ENCODE measurements at places on chromosomes 6 and 20. TPM values are rescaled to one million over a fixed set of nuclear protein-coding genes. Genes with fewer than 3 reads are reported as not detected.

DNA sequence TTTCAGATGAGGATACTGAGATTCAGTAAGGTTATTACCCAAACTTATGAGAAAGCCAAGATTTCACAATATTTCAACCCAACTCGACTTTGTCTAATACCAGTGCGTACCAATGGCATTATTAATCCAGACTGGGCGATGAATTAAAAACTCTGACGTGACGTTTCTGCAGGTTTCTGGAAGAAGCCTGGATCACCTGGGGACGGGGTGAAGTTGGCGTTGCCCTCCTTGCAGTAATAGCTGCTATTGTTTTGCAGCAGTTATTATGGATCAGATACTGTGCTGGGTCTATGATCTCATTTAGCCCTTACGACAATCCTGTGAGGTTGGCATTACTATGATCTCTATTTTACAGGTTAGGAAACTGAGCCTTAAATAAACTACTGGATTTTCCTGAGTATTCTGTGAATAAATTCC lies 569 bp upstream of the CDC5L start:
- no peak for DNase-seq

The LRFN2 gene
- total RNA-seq: not detected

The MDN1 gene
- 28.2 TPM for total RNA-seq

DNA sequence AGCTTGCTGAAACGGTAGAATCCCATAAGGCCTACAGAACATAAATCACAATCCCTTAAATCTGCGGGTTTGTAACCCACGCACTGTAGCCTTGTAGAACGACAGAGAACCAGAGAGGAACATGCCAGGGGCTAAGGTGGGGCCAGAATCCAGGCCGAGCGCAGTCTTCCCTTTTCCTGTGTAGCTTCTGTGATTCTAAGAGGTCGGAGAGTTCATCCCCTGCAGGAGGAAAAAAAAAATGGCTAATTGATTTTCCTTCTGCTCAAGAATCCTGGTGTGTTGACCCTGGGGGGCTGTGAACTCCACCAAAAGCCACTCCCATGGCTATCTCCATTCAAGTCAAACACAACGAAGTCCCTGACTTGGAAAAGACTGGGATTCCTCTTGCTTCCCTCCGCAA lies 96.3 kb downstream of the SPTLC3 start:
- no peak for DNase-seq

The GNAS-AS1 gene
- total RNA-seq: not detected

DNA sequence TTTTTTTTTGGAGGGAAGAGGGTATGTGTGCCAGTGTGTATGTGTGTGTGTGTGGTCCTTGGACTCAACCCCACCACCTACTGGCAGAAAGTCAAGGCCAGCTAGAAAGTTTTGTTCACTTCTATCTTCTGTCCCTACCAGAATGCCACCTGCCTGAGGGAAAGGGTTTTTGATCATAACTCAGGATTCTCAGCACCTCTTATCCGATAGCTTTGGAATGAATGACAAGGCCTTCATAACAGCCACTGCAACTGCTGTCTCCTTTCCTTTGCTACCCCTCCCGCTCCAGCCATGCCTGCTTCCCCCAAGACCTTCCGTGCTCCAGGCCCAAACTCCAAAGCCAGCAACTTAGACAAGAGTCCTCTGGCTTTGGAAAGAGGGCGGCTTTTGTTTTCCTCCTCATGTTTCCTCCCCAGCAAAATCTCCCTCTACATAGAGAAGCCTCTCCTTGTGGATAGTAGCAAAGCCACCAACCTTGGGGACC lies 18.7 kb downstream of the BTN3A1 start:
- DNase-seq: peak; percentile 73

GRCh38 chr6:154721460-154721859 lies 11.8 kb upstream of the SCAF8 start:
- no peak for DNase-seq

The MYLK4 gene
- total RNA-seq: 0.51 TPM

DNA sequence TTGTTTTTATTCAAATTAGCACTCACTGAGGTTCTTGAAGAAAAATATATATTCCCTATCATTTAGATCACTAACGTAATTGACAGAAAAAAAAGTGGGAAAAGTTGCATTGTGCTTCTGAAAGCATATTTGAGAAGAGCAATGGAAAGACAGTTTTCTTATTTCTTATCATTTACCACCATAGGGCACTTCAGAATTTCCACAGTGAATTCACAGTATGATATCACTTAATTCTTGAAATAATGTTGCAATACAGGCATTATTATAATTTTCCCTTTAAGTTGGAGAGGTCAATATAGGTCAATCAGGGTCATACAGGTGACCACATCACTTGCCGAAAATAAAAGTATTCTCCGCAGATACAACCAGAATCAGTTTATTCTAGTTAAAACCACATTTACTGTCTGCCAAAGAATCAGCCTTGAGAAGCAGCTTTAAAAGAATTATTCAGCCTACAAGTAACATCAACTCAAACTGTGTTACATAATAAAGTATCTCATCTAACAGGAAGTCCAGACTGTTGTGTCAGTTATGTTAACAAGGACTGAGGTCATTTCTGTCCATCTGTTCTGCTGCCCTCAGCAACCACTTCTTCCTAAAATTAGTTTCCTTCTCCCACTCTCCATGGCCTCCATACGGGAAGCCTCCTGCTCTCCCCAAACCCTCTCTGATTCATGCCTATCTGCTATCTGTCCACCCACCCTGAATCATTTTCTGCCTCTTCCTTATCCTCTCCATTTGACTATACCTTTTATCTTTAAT lies 121.2 kb downstream of the SIM1 start:
- peak; percentile 14 for DNase-seq

DNA sequence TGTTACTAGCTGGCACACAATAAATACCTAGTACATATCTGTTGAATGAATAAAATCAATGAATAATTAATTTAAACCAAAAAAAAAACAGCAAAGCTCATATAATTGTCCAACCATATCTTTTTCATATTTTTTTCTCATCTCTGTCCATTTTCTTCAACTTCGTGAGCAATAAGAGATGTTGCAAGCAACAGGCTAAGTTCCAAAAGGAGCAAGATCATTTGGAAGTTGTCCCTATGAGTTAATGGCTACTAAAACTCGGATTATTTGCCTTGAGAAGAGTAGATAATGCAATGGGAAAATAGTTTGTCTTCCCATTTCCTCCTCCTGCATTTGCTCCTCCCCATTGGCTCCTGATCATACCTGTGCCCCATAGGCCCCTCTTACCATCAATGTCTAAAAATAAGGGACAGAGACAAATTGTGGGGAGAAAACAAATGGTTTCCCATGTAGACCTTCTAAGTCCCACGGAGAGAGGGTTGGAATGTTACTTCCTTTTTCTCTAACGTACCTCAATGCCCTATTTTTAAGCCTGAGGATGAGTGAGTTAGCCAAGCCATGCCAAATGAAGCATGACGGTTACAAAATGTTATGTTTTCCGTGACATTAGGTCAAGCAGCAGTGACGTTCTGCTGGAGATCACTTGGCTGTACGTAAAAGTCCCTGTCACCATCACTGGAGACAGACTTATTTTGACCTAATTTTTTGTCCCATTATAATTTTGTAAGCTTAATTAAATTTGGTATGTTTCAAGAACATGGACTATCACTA lies 217.3 kb upstream of the PREP start:
- DNase-seq: no peak

The IRF4 gene
- not detected for total RNA-seq

The GFOD1 gene
- total RNA-seq: 41.7 TPM

- peak; percentile 29 for DNase-seq
These were observed 87.6 kb downstream of the SMOC2 start for GRCh38 chr6:168528474-168529095.

DNA sequence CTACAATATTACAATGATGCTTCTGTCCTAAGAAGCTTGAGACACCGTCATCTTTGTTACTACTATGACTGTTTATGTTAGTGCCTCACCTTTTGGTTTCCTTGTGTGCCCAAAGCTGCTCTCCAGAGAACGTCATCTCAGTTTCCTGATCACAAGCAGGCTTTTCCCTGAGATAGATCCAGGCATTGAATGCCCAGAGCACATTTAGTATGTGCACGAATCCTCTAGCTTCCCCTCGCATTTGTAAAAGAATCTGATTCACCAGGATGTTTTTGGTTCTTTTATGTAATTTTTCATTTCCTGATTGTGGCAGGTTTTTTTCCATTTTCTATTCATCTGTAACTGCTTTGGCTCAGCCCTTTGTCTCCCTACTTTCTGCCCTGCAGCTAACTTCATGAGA lies 100.2 kb upstream of the TMEM181 start:
- DNase-seq: peak; percentile 85

The HSPA1L gene
- total RNA-seq: 0.85 TPM

The SPAG4 gene
- total RNA-seq: 19.1 TPM

The MEP1A gene
- not detected for total RNA-seq

The SYTL3 gene
- total RNA-seq: 0.70 TPM

The SAMD3 gene
- total RNA-seq: not detected

- no peak for DNase-seq
These were observed 38.7 kb downstream of the IGF2R start for GRCh38 chr6:160007611-160008010.

The PDE7B gene
- 58.5 TPM for total RNA-seq

GRCh38 chr6:168507730-168508129 lies 66.7 kb downstream of the SMOC2 start:
- no peak for DNase-seq

DNA sequence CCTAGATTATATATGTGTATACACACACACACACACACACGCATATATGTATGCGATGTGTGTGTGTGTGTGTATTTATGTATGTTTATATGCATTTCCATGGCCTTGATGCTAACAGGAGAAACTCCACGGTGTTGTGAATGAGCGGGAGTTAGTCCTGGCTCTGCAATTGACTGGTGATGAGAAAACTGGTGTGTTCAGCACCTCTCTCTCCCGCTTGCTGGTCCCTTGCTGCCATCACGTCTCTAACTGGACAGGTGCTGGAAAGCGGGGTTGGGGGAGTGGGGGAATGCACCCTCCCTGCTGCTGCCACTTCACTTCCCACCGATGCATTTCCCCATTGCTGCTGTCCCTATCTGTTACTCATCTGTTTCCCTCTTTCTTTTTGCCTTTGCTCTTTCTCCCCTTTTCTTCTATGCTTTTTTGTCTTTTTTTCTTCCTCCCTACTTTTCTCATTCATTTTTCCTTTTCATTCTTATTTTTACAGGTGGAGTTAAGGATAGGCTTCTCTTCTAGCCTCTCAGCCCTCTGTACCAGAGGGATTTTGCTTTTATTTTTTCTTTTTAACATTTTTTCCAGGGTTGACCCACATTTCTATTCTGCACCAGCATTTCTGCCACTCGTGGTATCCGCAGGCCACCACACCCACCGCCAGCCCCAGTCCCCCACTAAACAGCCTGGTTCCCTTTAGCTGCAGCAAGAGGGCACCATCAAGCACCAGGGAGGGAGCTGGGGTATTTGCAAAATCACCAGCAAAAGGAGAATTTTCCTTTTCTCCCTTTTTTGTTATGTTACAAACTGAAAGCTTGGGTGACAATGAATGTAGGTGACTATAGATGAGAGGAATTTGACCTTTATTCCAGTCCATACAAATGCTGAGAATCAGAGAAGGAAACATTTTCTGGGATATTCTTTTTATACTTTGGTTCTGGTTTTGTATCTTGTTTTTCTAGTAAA lies 115.6 kb downstream of the TCP11 start:
- peak; percentile 47 for DNase-seq

The LTA gene
- not detected for total RNA-seq

The BPIFA1 gene
- not detected for total RNA-seq

DNA sequence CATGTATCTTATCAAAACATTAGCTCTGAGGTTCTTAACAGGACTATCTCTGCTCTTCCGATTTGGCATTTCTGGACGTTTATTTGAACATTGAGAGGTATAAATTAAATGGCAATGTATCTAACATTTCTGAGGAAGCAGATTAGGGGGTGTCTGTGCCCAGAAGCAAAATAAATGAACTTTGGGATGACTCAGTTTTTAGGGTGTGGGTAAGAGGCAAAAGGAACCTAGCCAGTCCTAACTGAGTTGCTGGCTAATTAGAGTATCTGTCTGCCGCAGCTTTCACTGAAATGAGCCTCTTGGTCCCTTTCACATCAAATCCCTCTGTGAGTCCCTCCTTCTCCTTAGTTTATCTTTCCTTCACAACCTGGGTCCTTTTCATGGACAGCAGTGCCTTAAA lies 1.1 kb downstream of the RNF144B start:
- no peak for DNase-seq

GRCh38 chr20:4067600-4068261 lies 52.4 kb upstream of the RNF24 start:
- peak; percentile 47 for DNase-seq

DNA sequence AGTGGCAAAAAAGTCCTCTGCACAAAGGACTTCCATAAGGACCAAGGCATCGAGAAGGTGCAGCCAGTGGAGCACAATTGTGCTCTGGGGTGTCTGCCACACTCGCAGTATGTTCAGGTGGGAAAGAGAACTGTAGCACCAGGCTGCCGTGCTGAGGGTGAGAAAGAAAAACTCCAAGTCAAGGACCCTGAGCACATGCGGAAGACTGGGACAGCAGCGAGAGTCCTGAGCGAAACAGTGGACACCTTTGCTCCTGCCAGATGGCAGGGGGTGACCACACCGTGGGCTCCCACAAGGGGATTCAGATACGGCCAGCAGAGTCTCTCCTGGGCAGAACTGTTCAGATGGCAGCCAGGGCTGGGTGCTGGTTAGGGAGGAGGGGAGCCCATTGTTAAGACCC lies 73.6 kb downstream of the POPDC3 start:
- DNase-seq: no peak

GRCh38 chr6:137734875-137735182 lies 132.2 kb upstream of the TNFAIP3 start:
- DNase-seq: no peak

GRCh38 chr20:11918981-11919380 lies 1.3 kb downstream of the BTBD3 start:
- DNase-seq: peak; percentile 55

The B3GALT4 gene
- total RNA-seq: 5.9 TPM

DNA sequence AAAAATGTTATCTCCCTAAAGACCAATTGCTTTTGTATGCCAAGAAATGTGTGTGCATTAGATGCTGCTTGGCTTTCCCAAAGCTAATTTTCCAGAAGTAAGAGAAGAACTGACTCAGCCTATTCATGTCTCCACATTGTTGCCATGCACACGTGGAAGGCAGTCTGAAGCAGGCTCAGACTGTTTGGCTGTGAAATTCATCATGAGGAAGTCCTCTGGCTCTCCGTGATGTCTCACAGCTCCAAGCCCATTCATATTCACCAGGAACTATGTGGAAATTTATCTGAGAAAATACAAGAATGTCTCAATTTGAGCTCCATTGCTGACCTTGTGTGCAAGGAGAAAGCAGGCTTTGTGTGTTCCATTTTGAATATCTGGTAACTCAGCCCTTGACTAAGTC lies 1022.2 kb upstream of the GJE1 start:
- DNase-seq: peak; percentile 37

The ACTL10 gene
- 2.2 TPM for total RNA-seq

DNA sequence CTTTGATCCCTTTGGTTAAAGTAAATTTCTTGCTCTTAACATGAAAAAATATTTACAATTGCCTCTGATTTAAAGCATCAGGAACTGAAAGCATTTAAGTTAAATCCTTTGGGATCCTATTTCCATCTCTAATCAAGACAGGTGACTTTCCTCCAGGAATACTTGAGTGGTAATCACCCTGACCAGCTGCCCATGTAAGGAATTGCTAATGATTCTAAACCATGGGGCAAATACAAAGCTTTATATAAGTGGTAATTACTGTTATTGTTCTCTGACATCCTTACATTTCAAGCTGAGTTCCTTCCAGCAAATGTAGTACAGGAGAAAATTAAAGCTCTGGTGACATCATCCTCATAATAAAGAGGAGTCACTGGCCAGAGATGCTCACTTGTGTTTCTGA lies 100.6 kb downstream of the CRYBG1 start:
- DNase-seq: no peak
